ENCODE measurements at places on chromosomes 16 and 17. TPM values are rescaled to one million over a fixed set of nuclear protein-coding genes. Genes with fewer than 3 reads are reported as not detected.

DNA sequence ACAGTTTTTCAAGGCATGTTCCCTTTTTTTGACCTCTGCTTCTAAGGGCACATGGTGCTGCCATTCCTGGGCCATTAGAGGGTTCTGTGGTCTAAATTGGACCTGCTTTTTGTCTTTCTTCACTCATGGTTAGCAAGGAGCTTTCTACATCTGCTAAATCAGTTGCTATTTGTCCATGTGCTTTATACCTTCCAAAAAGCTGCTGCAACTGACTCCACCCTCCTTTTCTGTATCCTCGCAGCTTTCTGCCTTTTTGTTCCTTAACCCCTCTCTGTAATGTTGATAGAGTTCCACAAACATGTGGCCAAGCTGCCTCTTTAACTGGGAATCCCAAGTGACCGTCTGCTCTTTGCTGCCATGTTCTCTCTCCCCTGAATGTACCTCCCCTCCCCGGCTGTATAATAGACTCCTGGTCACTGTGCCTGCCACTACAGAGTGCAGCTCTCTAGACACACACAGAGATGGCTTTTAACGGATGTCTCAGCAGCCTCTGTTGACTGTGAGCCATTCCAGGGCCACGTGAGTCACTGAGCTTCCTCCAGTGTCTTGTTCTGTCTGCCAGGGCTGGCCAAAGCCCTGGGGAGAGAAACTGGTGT lies 57.4 kb upstream of the TEKT3 start:
- no peak for DNase-seq

DNA sequence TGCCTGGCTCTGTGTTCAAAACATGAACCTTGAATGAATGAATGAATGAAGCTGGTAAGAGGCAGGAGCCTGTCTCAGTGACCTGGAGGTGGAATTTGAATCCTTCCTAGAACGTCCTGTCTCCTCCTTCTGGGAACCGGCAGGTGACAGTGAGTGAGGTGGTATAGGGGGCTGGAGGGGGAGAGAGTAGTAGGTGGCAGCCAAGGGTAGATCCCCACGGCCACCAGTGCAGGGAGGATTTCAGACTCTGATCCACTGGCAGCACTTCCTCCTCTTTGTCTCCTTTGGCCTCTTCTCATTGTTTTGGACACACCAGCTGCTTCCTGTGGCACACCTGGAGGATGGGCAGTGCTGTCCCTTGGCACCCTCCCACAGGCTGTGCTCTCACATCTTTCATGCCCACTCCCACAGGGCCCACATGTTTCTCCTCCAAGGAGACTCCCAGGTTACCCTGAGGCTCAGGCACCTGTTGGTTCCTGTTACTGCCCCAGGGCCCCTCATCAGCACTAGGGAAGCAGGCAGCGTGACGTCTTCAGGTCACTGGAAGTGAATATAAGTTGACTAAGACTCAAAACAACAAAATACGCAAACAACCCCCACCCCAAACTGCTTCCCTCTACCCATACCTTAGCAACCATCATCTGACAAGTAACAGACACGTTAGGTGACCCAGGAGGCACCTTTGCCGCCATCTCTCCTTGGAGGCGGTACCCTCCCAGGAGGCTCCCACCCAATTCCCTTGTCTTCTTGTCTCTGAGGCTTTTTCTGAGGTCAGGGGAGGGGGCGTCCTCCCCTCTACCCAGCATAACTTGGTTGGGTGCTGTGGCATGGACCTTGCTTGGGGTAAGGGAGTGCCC lies 84.6 kb downstream of the N4BP1 start:
- DNase-seq = no peak

DNA sequence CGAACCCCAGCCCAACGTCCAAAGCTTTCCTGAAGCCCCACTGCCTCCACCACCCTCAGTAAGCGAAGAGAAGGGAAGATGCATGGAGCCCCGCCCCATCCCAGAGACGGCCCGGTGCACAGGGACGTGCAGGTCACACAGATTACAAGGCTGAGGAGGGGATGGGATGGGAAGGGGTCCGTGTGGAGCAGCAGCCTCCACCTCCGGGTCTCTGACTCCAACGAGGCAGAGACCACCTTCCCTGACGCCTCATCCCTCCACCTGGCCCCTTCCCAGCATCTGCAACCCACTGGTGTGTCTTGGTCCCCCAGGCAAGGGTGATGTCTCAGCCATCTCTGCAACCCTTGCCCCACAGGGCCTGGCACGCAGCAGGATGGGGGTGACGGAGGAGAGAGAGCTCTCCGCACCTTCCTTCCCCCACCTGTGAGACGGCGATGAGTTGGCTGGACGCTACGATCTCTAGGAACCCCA lies 58.5 kb downstream of the TBC1D16 start:
- no peak for DNase-seq

Gene MAPT
- total RNA-seq = under 0.01 TPM

GRCh38 chr16:72424757-72425156 lies 252.8 kb upstream of the PMFBP1 start:
- DNase-seq = no peak

Gene DRC3
- total RNA-seq = 1.3 TPM

GRCh38 chr17:54623746-54624145 lies 276.9 kb upstream of the TOM1L1 start:
- DNase-seq = no peak

DNA sequence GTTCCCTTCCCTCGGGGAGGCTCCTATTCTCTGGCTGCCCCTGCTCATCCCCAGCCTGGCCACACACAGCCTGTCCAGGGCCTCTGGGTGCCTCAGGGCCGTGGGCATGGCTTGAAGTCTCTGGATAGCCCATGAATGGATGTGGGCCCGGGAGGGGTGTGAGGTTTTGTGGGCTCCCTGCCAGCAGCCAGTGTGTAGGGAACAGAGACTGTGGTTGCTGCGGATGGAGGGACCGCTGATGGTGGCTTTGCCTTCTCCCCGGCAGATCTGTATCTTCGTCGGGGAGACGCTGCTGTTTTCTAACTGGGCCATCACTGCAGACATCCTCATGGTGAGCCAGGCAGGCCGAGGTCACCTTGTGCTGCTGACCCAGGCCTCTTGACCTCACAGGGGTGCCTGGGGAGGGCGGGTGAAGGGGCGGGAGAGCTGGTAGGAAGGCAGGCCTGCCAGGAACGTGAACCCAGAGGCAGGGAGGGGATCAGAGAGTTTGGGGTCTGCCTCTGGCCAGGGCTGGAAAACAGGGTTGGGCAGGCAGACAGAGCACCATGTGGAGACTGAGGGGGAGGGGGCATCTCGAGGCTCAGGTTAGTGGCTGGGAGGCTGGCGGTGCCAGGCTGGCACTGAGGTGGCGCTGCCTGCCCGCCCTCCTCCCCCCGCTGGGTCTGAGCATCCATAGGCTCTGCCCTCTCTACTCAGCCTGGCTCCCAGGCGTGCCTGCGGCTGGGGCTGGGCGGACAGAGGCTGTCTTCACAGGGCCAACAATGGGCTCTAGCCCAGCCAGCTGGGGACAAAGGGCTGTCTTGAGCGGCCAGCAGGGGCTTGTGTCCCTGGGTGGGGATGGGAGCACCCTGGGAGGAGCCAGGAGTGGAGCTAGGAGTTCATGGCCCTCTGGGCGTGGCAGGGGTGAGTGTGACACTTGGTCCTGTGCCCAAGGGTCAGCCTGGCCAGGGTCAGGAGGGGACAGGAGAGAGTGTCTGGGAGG lies 21.4 kb downstream of the MYBBP1A start:
- DNase-seq = no peak

DNA sequence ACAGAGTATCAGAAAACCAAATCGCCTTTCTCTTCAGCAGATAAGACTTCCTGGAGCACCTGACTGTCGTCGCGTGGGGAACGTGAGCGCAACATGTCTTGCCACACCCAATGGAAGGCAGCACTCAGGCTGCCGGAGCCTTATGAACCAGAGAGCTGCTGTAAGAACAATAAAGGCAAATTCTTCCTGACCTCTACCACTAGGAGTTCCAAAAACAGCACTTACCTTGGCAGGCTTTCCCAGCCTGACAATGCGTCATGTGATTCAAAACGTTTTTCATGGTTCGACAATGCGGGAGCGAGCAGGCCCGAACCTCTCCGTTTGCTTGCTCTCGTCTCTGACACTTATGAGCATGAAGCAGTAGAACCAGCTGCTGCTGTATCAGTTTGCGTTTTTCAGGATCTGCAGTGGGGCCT lies 75.8 kb upstream of the TRAP1 start:
- no peak for DNase-seq

- DNase-seq = no peak
Measured at GRCh38 chr17:68222606-68223005, 25.2 kb upstream of the AMZ2 start.

Gene SLC12A3
- not detected for total RNA-seq

DNA sequence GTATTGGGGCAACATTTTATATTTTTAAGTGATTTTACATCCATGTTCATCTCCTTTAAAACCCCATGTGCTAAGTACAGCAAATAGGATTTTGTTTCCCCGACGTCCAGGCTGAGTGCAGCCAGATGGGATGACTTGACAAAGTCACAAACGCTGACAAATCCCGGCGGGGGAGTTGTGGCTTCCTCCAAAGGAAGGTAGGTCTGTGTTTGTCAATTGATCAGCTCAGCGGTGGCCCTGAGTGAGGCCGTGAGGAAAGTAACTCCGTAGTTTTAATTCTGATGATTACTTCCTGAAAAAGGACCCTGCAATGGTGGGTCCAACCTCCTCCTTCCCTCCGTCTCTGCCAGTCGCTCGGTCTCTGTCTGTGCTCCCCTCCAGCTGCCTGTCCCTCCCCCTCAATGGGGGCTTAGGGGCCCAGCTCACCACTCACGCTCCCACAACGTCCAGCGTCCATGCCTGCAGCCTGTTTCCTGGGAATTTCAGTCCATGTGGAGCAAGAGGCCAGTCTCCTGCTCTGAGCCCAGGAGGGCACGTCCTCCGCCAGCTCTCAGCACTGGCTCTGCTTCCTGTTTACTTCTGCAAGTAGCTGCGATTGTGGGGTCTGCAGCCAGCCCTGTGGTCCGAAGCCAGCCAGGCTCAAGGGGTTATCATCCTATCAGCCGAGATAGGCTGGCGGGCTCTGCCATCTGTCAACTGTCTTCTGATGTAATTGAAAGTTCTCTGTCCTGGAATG lies 209.4 kb upstream of the FOXF1 start:
- DNase-seq = peak; percentile 76

DNA sequence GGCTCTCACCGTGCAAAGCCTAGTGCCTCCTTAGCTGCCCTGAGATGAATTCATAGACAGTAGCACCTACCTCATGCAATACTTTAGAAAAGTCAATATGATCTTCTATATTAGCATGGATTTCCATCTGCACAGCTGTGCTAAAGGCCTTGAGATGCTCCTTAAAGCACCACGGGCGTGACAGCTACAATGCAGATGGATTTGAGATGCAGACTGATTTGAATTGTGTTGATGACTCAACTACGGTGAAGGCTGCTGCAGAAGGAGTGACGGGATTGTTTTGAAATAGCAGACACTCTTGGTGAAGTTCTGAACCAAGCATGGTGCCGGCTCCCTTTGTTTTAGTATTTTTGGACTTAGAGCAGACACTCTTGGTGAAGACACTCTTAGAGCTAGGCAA lies 88.2 kb downstream of the SPECC1 start:
- no peak for DNase-seq

DNA sequence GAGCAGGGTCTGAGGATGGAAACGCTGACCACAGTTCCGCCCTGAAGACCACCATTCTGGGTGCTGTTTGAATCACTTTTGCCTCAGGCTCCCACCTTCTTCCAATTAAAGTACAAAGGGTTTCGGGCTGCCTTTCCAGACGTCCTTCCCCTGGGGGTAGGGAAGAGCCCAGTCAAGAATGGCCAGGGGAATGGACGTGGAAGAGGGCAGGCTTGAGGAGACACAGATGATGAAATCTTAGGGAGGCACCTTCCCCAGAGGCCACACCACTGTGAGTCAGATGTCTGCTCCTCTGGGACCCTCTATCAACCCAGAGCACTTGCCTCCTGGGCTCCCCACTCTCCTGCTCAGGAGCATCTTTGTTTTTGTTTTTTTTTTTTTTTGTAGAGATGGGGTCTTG lies 27.5 kb upstream of the MTSS2 start:
- no peak for DNase-seq

DNA sequence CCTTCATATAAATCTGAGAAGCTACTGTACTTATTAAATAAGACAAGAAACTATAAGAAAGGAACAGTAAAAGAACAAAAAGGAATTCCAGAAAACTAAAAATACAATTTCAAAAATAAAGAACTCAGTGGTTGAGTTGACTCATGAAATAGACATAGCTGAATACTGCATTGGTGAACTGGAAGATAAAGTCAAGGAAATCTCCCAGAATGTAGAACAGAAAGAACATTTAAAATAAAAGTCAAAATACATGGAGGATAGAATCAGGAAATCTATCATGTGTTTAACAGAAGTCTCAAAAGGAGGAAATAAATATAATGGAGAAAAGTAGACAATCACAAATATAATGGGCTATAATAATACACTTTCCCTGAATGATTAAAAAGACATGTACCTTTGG lies 136.4 kb upstream of the PMFBP1 start:
- DNase-seq = no peak

GRCh38 chr17:42655528-42655927 lies 3.6 kb upstream of the TUBG2 start:
- no peak for DNase-seq

Gene ZNF286A
- total RNA-seq = 11.8 TPM

Gene KCNJ18
- not detected for total RNA-seq

DNA sequence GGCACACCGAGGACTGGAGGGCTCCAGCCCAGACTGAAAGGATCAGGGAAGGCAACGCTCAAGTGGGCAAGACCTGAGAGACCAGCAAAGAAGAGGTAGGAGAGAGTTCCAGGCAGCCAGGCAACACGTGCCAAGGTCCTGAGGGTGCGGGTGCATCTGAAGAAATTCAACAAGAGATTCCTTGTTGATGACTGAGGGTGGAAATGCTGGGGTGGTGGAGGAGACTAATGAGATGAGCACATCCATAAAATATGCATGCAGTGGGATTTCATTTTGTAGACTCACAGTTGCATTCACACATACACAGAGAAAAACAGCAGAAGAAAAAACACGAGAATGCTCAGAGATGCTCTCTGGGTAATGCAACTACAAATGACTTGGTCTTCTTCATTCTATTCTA lies 154.8 kb upstream of the FOXF1 start:
- no peak for DNase-seq

GRCh38 chr17:28641579-28641978 lies 3.4 kb downstream of the BLTP2 start:
- DNase-seq = no peak

- no peak for DNase-seq
Measured at GRCh38 chr17:60845012-60845411, 167.4 kb downstream of the BCAS3 start.

DNA sequence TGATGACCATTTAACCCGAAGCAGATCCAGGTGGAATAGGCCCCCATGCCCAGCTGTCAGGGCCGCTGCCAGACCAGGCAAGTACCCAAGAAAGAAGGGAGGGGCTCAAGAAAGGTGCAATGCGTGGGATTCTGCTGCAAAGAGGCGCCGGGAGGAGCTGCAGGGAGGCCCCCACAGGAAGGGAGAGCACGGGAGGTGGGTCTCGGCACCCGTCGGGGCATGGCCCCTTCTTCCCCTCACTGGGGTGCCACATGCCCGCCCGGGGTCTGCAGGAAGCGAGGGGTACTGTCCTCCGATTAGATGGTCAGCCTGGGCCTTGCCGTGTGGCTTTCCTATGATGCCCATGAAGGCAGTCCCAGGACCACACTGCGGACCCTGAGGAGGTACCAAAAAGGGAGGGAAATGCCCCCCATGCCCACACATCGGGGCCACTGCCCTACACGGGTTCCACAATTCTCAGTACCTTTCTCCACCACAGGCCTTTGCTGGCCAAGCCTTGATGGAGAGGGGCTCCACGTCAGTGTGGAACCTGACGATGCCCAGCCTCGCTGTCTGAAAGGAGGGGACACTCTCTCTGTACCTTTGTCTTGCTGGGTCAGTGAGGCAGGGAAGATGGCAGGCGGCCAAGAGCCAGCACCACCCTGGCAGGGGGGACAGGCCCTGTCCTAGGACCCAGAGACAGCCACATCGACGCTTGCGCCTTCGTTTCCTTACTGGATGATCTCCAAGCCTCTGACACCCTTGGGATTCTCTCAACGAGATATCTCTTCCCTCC lies 45.5 kb upstream of the DNAH17 start:
- no peak for DNase-seq
